T-helper 2 cell (primary cell): ENCODE measurements at places on chromosomes 1 and 21.

- no peak for DNase-seq
Measured at GRCh38 chr1:3440300-3440681, 14.2 kb upstream of the ARHGEF16 start.

DNA sequence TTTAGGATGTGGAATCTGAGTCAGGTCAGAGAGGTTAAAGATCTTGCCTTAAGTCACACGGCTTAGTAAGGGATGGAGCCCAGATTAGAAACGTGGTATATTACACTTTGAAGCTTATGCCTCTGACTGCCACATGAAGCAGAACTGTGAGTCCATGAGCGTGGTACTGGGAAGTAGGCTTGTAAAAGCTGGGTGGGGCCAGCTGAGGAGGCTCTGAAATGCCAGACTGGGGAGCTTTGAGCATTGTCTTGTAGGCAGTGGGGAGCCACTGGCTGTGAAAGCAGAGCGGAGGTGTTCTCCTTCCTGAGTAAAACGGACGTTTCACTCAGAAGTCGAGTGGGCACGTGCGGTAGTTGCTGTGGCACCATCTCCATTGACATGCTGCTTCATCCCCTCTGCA is 72.6 kb upstream of the USP24 start:
- no peak for DNase-seq

GRCh38 chr1:223820971-223821370 is 24.8 kb downstream of the TP53BP2 start:
- DNase-seq = no peak

GRCh38 chr1:67230539-67230938 is 64.3 kb downstream of the IL23R start:
- no peak for DNase-seq

DNA sequence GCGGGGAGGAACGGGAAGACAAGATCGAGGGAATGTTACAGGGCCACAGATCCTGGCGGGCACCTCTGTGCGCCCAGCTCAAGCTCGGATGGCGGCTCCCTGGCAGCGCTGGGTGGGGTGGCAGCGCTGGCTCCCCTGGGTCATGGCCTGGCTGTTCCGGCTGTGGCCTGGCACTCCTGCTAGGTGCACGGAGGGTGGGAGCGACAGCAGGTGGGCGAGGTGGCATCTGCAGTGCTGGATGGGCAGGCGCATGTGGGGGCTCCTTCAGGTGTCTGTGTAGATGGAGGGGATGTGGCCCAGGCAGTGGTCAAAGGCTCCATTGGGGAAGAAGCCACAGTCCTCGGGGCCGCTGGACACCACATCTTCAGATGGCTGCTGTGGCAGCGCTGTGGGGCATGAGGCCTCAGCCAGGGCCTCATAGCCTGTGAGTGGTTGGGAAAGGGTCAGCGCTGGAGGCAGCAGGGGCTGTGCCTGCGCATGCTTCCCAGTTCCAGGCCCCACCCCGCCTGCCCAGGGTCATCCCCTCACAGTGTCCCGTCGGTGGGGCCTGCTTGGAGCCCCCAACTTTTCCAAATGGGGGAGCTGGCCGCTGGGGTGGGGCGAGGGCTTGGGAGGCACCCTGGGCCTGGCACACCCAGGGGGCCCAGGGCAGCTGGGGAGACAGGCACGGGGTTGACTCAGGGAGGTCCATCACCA is 47.3 kb downstream of the DMRTB1 start:
- DNase-seq = no peak

- DNase-seq = no peak
Measured at GRCh38 chr1:78836726-78837125, 169.8 kb downstream of the ADGRL4 start.

- peak; percentile 40 for DNase-seq
Measured at GRCh38 chr1:153539395-153540093, 1.2 kb downstream of the S100A5 start.

- DNase-seq = no peak
Measured at GRCh38 chr1:119660253-119661083, 12.4 kb upstream of the ZNF697 start.

DNA sequence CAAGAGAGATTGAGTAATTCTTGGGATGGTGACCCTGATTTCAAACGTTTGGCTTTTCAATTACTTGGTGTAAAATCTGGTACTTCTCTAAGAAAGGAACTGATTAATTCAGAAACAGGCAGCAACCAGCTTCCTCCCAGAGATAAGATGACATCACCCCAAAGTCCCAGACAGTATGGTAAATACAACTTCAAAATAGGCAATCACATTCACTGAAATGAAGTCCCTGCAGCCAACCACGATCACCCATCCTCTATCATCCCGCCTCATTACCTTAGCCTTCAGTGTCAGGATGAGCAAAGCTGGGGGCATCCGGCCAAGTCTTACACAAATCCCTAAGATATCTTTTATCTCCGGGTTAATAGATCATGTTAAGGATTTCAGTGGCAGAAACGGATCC is 26.4 kb upstream of the RUNX1 start:
- peak; percentile 82 for DNase-seq

GRCh38 chr1:40983286-40983685 is 3.8 kb downstream of the CTPS1 start:
- no peak for DNase-seq

- no peak for DNase-seq
Measured at GRCh38 chr1:58857680-58858673, 74.1 kb upstream of the JUN start.

GRCh38 chr1:202958544-202959275 is 598 bp upstream of the ADIPOR1 start:
- DNase-seq = no peak

- no peak for DNase-seq
Measured at GRCh38 chr1:109732390-109732881, 8.4 kb downstream of the GSTM3 start.

DNA sequence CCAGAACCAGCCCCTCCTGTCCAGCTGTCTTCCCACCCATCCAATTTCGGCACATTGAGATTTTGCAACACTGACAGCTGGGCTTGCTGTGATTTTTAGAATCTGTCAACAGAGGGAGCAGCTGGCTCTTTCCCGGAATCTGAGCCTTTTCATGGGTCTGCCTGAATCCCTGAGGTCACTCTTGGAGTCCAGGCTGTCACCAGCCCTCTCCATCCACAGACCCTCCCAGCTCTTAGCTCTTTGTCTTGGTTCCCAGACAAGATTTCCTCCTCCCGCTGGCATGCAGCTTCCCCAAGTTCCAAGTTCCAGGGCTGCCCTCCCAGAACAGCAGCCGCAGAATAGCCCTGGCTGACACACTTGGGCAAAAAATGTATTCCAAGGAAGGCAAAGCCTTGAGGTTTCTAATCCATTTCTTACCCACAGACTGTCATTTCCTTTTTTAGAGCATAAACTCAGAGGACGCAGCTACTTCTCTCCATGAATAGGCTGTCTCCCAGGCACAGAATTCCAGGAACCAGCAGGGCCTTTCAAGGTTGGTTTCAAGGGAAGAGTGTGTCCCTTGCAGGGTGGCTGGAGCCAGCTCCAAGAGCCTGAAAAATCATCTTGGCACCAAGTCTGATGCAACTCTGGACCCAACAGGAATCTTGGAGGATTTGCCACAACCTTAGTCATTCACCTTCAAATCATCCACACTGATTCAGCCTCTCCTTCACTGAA is 7.1 kb upstream of the TMEM61 start:
- no peak for DNase-seq

GRCh38 chr1:109980324-109981003 is 4.1 kb upstream of the AHCYL1 start:
- no peak for DNase-seq

- no peak for DNase-seq
Measured at GRCh38 chr1:105793536-105794146, 1262.8 kb upstream of the PRMT6 start.

DNA sequence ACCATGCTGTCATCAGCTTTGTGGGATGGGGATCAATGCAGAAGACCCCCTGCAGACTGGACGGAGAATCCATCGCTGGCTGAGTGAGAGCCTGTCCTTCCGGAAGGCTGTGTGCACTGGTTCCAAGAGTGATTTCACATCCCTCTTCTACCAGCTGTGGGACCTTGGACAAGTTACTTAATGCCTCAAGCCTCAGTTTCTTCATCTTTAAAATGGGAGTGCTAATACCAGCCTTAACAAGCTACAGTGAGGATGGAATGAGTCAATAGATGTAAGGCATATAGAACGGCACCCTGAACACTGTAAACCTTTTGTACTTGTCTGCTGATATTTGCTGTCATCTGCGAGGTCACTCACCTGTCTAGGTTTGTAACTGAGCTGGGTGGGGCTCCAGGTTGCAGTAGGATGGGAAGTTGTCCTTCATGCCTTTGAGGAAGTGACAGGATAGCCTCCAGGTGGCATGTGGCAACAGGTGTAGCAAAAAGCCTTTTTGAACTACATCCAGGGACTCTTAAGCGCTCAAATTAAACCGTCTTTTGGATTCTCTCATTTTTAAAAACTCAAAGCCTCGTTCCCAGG is 27.5 kb downstream of the TMEM51 start:
- no peak for DNase-seq

GRCh38 chr1:22443332-22443731 is 8.3 kb upstream of the ZBTB40 start:
- DNase-seq = no peak

GRCh38 chr1:87795615-87796337 is 467.1 kb downstream of the LMO4 start:
- DNase-seq = no peak

DNA sequence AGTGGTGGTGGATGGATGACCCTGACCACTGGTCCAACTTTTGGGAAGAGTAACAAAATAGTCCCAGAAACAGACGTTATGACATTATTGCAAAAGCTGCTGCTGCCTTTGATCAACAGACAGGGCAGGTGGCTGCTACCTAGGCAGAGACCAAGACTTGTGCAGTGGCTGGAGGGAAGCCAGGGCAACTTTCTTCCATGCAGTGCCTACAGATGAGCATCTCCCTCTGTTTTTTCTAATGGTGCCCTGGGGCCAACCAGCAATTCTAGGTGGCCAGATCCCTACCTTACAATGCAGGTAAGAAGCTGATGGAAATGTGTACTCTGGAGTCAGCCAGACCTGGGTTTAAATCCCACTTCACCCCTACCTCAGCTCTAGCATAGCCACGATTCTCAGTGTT is 283.1 kb upstream of the POU3F1 start:
- no peak for DNase-seq

DNA sequence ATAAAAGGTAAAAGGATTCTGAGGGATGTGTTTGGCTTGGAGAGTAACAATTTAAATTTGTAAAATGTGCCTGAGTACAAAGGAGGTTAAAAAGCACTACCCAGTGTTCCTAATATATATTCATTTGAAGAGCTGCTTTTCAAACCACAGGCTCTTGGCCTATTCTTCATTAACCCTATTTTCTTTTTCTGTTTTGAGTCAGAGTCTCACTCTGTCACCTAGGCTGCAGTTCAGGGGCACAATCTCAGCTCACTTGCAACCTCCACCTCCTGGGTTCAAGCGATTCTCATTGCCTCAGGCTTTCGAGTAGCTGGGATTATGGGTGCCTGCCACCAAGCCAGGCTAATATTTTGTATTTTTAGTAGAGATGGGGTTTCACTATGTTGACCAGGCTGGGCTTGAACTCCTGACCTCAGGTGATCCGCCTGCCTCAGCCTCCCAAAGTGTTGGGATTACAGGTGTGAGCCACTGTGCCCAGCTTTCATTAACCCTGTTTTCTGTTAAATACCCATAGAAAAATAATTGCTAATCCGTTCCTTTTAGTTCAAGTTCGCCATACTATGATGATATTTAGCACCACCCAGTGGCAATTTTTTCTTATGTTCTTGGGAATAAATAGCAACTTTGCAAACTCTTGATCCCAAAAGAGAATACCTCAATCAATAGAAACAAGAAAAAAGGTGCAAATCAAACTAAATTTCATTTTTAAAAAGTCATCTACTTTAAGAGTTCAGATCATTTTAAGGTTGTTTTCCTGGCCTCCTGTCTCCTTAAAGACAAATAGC is 30.5 kb downstream of the ZBTB8OS start:
- DNase-seq = no peak

- DNase-seq = no peak
Measured at GRCh38 chr21:28253338-28253737, 739.3 kb downstream of the LTN1 start.

DNA sequence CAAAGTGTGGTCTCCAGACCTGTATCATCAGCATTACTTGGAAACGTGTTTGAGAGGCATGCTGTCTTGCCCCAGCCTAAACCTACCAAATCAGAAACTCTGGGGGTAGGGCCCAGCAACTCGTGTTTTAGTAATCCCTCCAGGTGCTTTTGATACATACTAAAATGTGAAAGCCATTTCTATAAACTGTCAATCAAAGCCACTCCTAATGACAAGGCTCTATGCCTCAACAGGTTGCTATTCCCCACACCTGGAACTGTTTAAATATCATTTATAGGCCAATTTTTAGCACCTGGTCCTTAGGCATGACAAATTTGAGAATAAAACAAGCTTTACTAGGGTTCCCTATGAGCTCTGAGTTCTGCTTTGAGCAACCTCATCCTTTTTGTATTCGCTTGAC is 158.7 kb upstream of the NR5A2 start:
- no peak for DNase-seq

DNA sequence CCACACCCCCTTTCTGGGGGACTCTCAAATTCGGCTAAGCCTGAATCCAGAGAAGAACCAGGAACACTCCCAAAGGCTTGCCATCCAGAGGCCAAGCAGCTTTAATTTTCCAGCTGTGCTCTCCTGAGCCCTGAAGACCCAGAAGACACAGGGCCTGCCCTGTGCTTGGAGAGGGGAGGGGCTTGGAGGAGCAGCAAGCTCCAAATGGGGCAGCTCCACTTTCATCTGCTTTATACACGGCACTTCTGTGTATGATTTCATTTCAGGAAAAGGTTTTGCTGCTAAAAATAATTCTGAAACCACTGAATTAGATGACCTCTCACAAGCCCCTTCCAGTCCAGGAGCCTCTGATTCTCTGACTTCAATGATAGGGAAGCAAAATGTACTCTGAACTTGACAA is 39.2 kb upstream of the CTTNBP2NL start:
- no peak for DNase-seq

DNA sequence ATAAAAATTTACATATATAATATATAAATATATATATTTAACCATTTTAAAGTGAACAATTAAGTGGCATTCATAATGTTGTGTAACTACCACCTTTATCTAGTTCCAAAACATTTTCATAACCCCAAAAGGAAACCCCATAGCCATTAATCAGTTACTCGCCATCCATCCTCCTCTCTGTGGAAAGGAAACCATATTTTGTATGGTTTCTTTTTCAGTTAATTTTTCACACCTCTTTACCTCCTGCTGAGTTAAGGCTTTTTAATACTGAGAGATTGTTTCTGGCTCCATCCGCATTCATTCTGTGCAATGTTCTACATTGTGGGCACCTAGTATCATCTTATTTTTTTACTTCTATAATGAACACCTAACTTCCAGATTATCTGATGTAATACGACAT is 512.1 kb downstream of the LMO4 start:
- no peak for DNase-seq

- DNase-seq = no peak
Measured at GRCh38 chr1:233919786-233920185, 15.3 kb downstream of the SLC35F3 start.

GRCh38 chr1:32455958-32456357 is 8.9 kb upstream of the ZBTB8B start:
- DNase-seq = no peak

DNA sequence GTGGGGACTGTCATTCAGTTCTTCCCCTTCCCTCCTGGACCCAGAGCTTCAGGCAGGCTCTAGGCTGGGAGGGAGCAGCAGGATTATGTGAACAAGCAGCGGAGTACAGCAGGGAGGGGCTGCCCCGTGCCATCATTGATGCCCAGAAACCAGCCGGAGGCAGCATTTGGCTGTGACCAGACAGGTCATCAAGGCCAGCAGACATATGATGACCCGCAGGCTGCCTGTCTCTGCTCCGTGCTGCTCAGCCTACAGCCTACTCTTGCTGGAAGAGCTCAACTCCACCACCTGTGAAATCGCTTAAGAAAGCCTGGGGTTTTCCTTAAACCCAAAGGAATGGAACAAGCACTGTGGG is 4.9 kb downstream of the KLHL21 start:
- no peak for DNase-seq
